ENCODE measurements at places on chromosomes 2 and 18.

GRCh38 chr18:79873449-79874110 lies 75.8 kb downstream of the KCNG2 start:
- DNase-seq, result no peak

- no peak for DNase-seq
Measured at GRCh38 chr2:205768341-205768740, 86.0 kb downstream of the NRP2 start.

- DNase-seq, result no peak
Measured at GRCh38 chr2:55165626-55166025, 66.5 kb downstream of the CLHC1 start.

DNA sequence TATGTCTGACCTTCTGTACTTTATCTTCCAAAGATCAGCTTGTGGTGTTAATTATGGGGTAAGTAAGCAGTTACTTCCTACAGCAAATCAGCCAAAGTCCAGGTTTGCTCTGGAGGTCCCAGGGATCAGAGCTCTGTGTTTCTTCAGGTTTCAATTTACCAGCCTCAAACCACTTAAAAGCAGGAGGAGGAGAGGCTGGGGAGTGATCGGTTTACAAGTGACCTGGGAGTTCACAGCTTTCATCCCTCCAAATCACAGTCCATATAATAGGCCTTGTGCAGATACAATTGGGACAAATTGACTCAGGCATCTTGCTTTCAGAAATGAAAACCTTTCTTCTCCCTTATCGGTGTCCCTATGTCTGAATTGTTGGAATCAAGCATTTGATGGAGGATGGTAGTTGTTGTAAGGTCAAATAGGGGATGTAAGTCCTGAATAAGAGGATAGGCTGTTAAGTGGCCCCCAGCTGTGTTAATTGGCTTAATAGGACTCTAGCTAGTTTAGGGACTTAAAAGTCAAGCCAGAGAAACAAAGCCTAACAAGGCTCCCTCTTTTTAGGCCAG lies 188.0 kb upstream of the NT5C1B start:
- DNase-seq, result no peak

DNA sequence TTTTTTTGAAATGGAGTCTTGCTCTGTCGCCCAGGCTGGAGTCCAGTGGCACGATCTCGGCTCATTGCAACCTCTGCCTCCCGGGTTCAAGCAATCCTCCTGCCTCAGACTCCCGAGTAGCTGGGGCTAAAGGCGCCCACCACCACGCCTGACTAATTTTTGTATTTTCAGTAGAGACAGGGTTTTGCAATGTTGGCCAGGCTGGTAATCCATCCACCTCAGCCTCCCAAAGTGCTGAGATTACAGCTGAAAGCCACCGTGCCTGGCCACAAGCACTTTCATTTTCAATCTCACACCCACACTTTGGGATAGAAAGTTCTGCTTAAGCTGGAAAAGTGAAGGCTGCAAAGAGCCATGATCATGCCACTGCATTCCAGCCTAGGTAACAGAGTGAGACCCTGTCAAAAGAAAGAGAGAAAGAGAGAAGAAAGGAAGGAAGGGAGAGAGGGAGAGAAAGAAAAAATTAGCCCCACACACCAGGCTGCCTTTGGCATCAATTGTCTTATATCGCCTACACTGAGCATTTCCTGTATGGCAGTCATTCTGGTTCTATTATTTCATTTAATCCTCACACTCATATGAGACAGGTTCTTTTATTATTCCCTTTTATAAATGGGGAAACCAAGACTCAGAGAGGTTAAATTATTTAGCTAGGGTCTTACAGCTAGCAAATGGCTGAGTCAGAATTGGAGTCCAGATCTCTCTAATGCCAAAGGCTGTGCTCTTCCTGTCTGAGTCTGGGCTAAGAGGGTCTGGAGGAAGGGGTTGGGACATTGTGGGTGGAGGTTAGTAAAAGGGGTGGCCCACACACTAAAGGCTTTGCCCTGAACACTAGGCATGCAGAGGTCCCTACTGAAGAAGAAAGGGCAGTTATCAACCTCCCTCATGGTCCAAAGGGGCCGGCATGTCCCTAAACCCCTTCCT lies 37.9 kb upstream of the PKDCC start:
- no peak for DNase-seq

DNA sequence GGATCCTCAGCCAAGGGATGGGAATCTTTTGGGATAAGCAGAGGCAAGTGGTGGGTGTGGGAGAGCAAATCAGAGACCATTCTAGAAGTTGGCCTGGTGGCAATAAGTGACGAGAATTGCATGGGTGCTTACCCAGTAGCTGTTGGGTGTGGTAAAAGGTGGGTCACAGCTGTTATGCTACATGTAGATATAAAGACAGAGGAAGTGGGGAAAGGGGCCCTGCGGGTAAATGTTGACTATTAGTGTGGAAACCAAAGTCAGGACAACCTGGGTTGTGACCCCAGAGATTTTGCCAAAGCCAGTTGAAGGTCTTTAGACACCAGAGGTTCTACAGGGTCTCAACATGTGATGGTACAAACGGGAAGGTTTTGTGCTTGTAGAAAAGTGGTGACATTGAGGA lies 443.6 kb upstream of the HNRNPA3 start:
- DNase-seq, result no peak

DNA sequence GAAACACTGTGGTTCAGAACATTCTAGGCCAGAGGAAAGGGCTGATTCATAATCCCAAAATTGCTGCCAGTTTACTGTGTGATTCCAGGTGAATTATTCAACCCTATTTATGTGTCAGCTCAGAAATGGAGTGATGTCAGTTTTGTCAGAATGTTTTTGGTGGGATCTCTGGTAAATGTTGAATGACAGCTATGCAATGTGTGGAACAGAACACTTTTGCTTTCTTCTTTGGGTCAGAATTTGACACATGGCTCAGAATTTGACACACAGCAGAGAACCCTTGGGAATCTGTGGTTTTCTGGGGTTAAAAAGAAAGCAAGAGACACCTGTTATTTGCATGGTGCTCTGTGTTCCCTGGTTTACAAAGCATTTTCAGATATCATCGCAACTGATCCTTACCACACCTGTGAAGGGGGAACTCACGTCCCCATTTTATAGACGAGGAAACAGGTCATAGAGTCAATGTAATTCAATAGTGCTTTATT lies 1.6 kb upstream of the MTA3 start:
- DNase-seq, result no peak

GRCh38 chr2:69170661-69171060 lies 157.7 kb downstream of the ANTXR1 start:
- no peak for DNase-seq

Data from BJ (cell line).